ENCODE measurements at places on chromosomes 7 and 10.

GRCh38 chr7:167976-168791 lies 24.2 kb upstream of the FAM20C start:
- H3K27ac ChIP-seq = no peak overlapping the region
- DNase-seq = no peak
- peaks cover 61% of the 10 kb centered on the region for H3K27me3 ChIP-seq
- H3K4me3 ChIP-seq = no peak overlapping the region

DNA sequence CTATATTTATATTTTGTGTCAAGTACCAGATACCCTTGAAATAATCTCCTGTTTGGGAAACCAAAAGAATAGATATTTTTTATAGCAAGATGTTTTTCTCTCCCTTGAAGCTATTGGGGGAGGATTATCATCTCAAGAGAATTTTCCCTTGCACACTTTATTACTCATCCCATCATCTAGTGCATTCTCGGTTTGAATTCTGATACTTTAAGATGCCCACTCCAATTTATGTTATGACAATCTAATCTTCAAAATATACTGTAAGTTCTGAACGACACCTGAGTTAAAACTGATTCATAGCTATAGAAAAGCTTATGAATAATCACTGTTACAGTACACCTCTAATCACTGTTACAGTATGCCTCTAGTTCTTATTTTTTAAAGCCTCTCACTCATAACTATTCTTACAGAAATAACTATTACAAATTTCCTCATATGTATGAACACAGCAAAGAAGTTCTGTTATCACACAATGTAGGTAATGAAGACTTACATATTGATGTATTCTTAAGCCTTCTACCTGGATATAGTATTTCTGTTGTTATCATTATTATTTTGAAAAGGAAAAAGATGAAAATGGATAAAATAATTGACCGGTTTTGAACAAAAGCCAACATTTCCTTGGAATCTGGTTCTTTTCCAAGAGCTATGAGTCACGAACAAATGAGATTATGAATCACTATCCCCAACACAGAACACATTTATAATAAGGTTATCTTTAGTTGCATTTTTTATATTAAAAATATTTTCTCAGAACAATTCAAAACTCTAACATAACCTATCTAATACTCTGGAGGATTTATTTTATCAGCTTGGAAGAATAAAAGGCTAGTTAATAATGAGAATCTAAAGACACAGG lies 72.3 kb upstream of the FAM13C start:
- H3K4me1 ChIP-seq = peaks cover 12% of the 10 kb centered on the region
- peak; percentile 49 for DNase-seq
- H3K27ac ChIP-seq = no peak overlapping the region
- H3K4me3 ChIP-seq = no peak overlapping the region
- no peaks in the 10 kb centered on the region for H3K36me3 ChIP-seq
- H3K27me3 ChIP-seq = peaks cover 13% of the 10 kb centered on the region

DNA sequence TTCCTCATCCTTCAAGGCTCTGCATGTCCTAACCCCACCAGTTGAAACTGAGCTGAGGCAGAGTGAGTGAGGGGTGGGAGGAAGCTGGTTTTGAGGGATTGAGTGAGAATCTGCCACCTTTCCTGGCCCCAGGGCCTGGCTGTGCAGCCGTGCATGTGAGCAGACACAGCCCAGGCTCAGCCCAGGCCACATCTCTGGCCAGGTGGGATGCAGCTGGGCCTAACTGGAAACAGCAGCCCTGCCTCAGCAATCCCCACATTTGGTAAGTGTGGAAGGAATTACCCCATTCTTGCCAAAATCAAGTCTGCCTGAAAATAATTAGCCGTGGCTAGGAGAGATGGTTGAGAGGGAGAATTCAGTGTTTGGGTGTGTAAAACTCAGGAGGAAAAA lies 116.6 kb downstream of the NEURL1 start:
- H3K4me3 ChIP-seq = no peak overlapping the region
- H3K27me3 ChIP-seq = no peaks in the 10 kb centered on the region
- no peak for DNase-seq
- H3K36me3 ChIP-seq = peaks cover 22% of the 10 kb centered on the region
- H3K4me1 ChIP-seq = no peaks in the 10 kb centered on the region

GRCh38 chr7:130452951-130453350 lies 12.1 kb upstream of the CEP41 start:
- no peaks in the 10 kb centered on the region for H3K36me3 ChIP-seq
- no peak for DNase-seq
- peaks cover 6% of the 10 kb centered on the region for H3K4me1 ChIP-seq
- no peak overlapping the region for H3K4me3 ChIP-seq
- no peak overlapping the region for H3K27ac ChIP-seq
- H3K27me3 ChIP-seq = no peaks in the 10 kb centered on the region

DNA sequence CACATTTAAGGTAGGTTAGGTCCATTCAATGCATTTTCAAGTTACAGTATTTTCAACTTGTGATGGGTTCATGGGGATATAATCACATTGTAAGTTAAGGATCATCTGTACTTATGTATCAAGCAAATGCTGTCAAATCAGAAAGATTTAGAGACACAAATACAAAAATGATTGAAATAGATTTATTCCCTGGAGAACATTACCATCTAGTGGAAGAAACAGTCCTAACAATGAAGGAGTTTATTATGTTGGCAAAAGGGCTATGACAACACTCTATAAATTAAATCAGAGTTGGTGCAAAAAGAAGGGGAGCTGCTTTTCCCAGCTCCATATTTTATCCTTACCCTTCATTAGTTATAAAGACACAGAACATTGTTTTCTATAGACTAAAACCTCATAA lies 69.0 kb downstream of the PRSS58 start:
- no peaks in the 10 kb centered on the region for H3K4me1 ChIP-seq
- peaks cover 26% of the 10 kb centered on the region for H3K27me3 ChIP-seq

- H3K36me3 ChIP-seq = no peaks in the 10 kb centered on the region
- DNase-seq = no peak
- no peak overlapping the region for H3K27ac ChIP-seq
- no peak overlapping the region for H3K4me3 ChIP-seq
- peaks cover 6% of the 10 kb centered on the region for H3K4me1 ChIP-seq
- H3K27me3 ChIP-seq = no peaks in the 10 kb centered on the region
Measured at GRCh38 chr10:28913436-28914237, 236.3 kb downstream of the BAMBI start.

DNA sequence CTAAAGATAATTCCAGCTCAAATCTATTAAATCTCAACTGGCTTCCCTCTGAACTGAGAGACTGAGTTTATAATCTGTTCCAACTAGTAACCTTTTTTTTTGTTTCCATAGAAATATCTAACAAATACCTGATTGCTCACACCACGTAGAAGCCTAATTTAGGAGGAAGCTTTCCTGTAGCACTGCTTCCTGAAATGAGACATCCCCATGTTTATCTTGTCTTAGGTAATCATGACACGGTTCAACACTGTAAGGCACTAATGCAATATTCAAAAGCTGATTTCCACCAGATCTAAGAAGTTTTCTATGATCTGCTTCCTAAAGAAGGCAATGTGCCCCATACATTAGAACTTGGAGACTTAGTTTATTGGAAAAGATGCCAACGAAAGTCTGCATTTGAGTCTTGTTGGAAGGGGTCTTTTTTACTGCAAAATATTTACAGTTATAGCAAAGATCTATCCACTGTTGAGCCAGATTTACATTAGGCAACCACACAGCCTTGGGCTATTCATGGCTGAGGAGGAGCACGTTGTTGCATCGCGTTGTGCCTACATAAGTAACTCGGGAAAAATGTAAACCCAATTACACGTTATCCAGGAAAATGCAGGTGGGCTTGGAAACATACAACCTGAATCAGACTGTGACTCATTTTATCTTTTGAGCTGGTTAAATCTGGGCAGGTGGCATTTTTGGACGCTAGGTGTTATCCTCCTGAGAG lies 66.3 kb downstream of the VIPR2 start:
- no peaks in the 10 kb centered on the region for H3K4me1 ChIP-seq
- no peak overlapping the region for H3K27ac ChIP-seq
- no peak overlapping the region for H3K4me3 ChIP-seq
- H3K27me3 ChIP-seq = peaks cover 15% of the 10 kb centered on the region
- H3K36me3 ChIP-seq = no peaks in the 10 kb centered on the region
- peak; percentile 22 for DNase-seq

DNA sequence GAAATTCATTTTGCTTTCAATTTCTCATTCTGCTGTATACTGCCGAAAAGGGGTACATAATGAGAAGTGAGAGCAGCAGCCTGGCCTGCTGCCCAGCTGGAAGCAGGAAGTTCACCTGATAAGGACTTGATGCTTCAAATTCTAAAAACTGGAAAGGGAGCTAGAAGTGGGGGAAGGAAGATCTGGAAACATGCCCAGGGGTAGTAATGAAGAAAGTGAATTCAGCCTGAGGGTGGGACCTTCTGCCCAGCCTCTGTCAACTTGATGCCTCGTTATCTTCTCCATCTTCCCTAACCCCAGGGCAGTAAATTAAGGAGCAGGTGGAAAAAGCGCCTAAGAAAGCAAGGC lies 69.4 kb downstream of the ARMH3 start:
- H3K27ac ChIP-seq = peak overlapping the region; percentile 56
- H3K36me3 ChIP-seq = peaks cover 41% of the 10 kb centered on the region
- H3K27me3 ChIP-seq = no peaks in the 10 kb centered on the region
- H3K4me3 ChIP-seq = no peak overlapping the region
- no peak for DNase-seq

DNA sequence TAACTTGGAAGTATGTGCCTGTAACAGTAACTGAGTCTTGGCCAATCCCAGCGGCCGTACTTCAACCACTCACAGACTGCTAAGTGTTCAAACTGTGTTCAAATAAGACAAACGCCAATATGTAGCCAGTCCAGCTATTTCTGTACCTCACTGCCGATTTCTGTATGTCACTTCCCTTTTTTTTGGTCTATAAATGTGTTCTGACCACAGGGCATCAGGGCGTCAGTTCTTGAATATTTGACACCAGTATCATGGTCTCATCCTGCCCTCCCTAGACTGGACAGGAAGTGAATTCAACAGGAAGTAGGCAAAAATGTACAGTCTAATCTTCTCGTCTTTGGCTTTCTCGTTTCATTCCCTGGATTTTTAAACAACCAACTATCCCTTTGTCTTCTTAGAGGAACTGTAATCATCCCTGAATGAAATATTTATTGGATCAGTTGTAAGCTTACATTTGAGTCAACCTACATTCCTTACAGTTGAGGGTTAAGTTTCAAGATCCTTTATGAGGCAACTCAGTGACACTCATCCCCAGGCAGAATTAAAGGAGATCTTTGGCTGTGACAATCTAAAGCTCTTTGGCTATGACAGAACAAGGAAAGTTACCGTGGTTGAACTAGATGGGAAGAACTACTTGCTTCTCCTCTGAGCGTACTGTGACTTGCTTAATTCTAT lies 232.7 kb downstream of the NSUN6 start:
- peaks cover 3% of the 10 kb centered on the region for H3K36me3 ChIP-seq
- H3K4me3 ChIP-seq = no peak overlapping the region
- no peak for DNase-seq
- no peak overlapping the region for H3K27ac ChIP-seq
- H3K27me3 ChIP-seq = no peaks in the 10 kb centered on the region

- H3K4me1 ChIP-seq = no peaks in the 10 kb centered on the region
- no peaks in the 10 kb centered on the region for H3K27me3 ChIP-seq
- DNase-seq = no peak
- H3K36me3 ChIP-seq = no peaks in the 10 kb centered on the region
- no peak overlapping the region for H3K27ac ChIP-seq
- H3K4me3 ChIP-seq = no peak overlapping the region
Measured at GRCh38 chr7:47239034-47239433, 342.9 kb downstream of the TNS3 start.

- H3K4me1 ChIP-seq = no peaks in the 10 kb centered on the region
- no peak overlapping the region for H3K4me3 ChIP-seq
- H3K27ac ChIP-seq = no peak overlapping the region
- no peaks in the 10 kb centered on the region for H3K36me3 ChIP-seq
- DNase-seq = peak; percentile 66
Measured at GRCh38 chr10:31083765-31084184, 52.1 kb upstream of the ZNF438 start.

- no peaks in the 10 kb centered on the region for H3K36me3 ChIP-seq
- DNase-seq = no peak
- H3K27me3 ChIP-seq = no peaks in the 10 kb centered on the region
- H3K4me1 ChIP-seq = no peaks in the 10 kb centered on the region
- H3K27ac ChIP-seq = no peak overlapping the region
Measured at GRCh38 chr10:34063592-34063991, 729.1 kb upstream of the NRP1 start.

DNA sequence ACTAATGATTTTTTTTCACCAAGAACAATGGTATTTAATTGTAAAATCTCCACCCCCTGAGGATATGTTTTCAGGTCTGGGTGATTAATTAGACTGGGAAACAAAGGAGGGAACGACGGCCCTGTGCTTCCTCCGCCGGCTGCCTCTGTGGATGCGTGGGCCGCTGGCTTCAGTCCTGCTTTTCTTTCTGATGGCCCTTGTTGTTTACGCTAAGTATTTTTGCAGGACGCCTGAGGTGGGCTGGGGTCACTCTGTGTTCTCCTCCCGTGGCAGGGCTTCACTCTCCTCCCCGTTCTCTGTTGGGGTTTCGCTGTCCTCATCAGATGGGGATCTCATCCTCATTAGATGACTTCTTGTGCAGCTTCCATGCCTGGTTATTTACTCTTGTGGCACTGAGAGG lies 5.2 kb upstream of the ACBD5 start:
- no peak overlapping the region for H3K4me3 ChIP-seq
- DNase-seq = no peak
- peaks cover 12% of the 10 kb centered on the region for H3K36me3 ChIP-seq
- H3K4me1 ChIP-seq = peaks cover 7% of the 10 kb centered on the region
- H3K27me3 ChIP-seq = no peaks in the 10 kb centered on the region

Measured in MCF 10A (cell line).